ENCODE measurements at places on chromosomes 1 and 21.
A peak's percentile ranks its signal among the peaks of the same experiment; 100 is the strongest.

GRCh38 chr1:59154401-59154800 lies 142.5 kb upstream of the FGGY start:
- DNase-seq, result no peak

DNA sequence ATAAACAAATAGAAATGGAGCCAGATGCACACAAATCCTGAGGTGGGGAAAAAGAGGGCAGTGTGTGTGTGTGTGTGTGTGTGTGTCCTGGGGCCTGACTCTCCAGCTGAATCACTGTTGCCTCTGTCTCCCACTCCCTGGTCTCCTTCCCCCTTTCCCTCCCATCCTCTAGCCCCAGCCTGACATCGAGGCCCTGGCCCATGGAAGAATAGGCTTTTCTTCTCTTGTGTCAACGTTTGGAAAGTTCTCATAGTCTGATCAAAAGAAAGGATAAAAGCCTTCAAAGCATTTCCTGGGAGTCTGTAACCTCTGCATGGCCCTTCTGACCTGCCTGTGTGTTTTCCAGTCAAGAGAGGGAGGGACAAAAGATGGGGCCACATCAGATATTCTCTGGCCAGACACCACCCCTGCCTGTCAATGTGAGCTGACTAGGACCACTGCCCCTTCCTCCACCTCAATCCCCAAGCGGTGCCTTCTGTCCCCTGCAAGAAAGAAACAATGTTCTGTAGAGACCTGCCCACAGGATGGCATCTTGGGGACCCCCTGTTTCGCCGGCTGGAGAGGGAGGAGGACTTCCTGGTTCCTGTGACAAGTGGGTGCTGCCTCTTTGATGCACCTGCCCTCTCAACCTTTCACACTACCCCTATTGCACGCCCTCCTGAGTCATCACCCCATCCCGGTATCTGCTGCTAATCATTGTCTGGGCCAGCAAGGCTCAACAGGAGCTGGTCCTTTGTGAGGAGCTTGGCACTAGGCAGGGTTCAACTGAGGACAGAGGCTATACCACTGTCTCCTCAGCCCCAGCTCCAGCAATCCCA lies 16.2 kb downstream of the KCNJ10 start:
- DNase-seq, result no peak

DNA sequence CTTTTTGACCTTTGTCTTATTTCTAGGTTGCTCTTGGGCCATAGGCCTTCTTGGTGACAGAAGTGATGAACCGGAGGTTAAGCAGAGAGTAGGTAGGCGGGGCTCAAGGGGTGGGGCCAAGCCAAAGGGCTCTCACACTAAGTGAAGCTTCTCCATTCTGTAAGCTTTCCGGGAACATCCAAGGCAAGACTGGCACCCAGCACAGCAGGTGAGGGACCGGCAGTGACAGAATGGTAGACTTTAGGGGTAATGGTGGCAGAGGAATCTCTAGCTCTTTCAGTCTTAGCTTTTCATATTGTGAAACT lies at the start of gene TNFAIP8L2:
TNFAIP8L2 (plus strand) TSS at position 135 of the 305 bp plus-strand sequence. CDS start 2,049 bp downstream, outside the sequence.
- no peak for DNase-seq

DNA sequence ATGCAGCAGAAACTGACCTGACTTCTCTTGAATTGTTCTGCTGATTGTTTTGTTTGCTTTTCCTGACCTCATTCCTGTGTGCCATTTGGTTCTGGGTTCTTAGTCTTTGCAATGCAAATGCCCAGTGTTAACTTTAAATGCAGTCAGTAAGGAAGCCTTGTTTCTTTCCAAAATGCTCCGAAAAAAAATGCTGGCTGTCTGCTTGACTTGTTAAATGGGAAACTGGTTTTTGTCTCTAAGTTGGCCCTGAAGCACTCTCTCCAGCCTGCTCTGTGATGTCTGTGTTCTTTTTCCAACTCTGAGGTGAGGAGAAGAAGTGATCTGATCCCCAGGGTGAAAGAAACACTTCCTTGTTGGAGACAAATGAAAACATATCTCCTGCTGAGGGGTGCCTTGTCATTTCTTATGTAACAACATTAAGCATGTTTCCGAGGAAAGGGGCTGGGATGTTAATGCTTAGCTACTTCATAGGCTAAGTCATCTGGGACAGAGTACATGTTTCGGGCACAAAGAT lies 256.3 kb upstream of the ADGRL4 start:
- no peak for DNase-seq

- DNase-seq, result peak; percentile 86
Observed at GRCh38 chr1:113981962-113982931, 3.0 kb downstream of the OLFML3 start.

Data from muscle of arm (tissue), 14 donors.